ENCODE measurements at places on chromosomes 12 and 14. TPM values are rescaled to one million over a fixed set of nuclear protein-coding genes. Genes with fewer than 3 reads are reported as not detected.

DNA sequence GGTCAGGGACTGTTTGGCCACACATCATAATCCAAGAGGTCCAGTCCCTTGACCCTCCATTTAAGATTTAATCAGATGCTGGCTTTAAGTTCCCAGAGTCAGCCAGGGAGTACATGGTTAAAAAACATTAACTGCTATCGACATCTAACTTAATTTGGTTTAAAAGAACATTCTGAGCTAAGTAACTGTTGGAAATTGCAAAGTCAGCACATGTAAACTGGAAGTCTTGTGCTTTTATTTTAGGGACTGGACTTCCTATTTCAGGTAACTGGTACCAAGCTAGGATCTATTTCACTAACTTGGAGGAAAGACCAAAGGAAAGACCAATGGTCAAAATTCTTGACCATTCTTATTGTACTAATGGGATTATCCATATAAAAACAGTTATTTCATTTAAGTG is 40.6 kb downstream of the GNS start:
- no peak for DNase-seq

DNA sequence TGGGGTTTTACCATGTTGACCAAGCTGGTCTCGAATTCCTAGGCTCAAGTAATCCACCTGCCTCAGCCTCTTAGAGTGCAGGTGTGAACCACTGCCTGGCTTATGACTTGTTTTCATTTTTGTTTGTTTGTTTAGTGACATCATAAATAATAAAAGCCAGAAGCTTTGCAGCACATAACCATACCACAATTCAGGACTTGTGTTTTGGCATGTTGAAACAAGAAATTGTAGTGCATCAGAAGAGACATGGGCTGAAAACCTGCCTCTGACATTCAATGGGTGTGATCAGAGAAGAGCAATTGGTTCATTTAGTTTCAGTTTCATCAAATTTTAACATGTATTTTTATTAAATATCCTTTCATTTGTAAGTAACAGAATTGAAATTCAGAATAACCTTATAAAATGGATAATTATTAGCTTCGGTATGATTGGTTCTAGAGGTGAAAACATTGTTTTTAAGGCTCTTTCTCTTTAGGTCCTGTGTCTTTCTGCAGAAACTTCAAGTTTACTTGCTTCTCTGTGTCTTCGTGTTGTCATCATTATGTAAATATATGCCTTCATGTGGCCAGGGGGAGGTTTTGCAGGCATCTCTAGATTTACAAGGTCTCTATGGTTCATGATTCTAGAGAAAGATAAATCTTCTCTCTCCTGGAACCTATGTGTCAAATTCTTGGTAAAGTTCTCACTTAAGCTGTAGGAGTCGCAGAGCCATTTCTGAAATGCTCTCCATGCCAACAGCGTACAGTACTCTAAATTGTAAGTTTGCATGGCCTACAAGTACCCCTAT is 312.0 kb downstream of the KCNC2 start:
- no peak for DNase-seq

- no peak for DNase-seq
These were observed 132.7 kb upstream of the DDHD1 start for GRCh38 chr14:53285821-53286220.

DNA sequence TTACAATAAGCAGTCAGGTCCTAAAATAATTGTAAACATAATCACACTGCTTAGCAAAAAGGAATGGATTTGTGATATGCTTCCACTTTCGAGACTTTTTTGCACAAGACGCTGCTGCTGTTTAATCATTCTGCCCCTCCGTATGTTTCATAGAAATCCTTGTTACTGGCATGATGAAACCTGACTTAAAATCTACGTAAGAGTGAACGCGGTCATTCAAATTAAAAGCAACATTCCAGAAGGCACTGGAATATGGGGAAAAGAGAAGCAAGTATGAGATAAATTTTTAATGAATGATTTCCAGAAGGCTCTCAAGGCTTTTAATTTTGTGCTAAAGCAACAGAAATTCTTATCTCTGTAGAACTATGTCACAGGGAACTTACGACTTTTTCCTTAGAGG is 1.1 kb downstream of the CNIH1 start:
- DNase-seq: no peak

DNA sequence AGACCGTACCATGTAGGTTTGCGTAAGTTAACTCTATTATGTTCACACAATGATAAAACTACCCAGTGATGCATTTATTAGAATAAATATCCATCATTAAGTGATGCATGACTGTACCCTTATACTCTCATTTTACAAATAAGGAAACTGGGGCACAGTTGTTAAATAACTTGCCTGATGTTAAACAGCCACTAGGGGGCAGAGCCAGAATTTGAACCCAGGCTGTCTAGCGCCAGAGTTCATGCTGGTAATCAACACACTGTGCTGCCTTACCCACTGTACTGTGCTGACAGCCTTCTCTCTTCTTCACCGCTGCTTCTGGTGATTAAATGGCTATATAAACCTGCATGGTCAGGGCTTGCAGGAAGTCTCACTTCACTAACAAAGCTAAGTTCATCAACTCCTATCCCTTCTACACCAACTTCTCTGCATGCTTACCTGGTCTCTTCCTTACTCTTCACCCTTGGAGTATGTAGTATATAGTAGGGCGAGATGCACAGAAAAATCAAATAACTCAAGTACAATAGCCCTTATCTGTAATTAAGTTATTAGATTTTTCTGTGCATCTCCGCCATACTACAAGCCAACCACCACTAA is 43.6 kb upstream of the APPL2 start:
- DNase-seq: peak; percentile 14

The KRT71 gene
- total RNA-seq: not detected

DNA sequence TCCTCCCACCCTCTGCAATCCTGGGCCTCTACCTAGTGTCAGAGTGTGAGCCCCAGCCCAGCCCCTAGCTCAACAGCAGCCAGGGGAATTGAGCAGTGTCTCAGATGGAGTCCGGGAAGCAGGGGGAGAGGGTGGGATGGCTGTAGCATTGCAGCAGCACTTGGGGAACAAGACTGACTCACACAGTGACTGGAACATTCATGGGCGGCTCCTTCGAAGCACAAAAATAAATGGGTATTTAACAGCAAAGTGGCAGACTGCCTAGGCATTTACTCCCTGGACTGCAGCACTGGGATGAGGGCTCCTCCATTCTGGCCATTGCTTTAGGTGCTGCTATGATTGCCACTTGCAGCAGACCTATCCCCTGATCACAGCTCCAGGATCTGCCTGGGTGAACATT is 46.0 kb upstream of the STK38L start:
- no peak for DNase-seq

The PDE6H gene
- total RNA-seq: not detected

- no peak for DNase-seq
These were observed 125.6 kb upstream of the RPH3A start for GRCh38 chr12:112665958-112666357.

The ATP2A2 gene
- total RNA-seq: 241 TPM

The SLC35F4 gene
- not detected for total RNA-seq

The OR6C2 gene
- not detected for total RNA-seq

GRCh38 chr12:109482894-109483293 is 5.5 kb downstream of the UBE3B start:
- no peak for DNase-seq
